GM04504 (cell line): ENCODE measurements at places on chromosomes 12 and 14.
A peak's percentile ranks its signal among the peaks of the same experiment; 100 is the strongest.

GRCh38 chr14:65606460-65606859 lies 193.9 kb downstream of the FUT8 start:
- DNase-seq: no peak

DNA sequence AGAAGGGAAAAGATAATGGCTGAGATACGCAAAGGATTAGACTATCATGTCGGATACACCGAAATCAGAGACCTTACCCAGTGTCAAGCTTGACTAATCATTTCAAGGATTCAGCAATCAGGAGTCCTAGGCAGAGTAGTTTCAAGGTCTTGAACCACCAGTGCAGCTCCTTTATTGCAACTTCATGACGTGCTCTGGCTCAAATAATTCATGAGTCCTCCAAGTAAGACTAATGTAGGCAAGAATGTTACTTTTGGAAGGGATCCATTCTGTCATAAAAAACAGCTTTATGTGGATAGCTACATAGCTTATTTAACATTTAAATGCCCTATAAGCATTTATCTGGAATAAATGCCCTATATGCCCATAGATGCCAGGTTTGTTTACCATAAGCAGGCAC lies 123.2 kb downstream of the LMO3 start:
- DNase-seq: peak; percentile 3

DNA sequence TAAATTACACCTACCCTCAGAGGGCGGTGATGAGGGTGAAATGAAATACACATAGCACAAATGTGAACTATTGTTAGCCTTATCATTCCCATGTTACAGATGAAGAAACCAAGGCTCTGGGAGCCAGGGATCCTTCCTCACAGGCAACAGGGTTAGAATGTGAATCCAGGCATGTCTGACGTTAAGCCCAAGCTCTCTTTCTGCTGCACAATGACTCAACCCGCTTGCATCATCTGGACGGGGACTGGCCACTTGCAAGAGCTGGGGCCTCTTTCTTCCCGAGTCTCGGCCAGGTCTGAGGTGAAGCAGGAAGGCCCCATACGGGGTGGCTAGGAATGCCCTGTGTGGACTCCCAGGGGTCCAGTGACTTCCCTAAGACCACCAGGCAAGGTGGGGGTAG lies 105.2 kb downstream of the RBM19 start:
- peak; percentile 25 for DNase-seq

GRCh38 chr14:106308839-106309389 lies 782.5 kb downstream of the TMEM121 start:
- no peak for DNase-seq

GRCh38 chr12:120917748-120918147 lies 13.6 kb upstream of the SPPL3 start:
- no peak for DNase-seq
